ENCODE measurements at places on chromosomes 13 and 19. TPM values are rescaled to one million over a fixed set of nuclear protein-coding genes. Genes with fewer than 3 reads are reported as not detected.

The TMPRSS9 gene
- under 0.01 TPM for total RNA-seq

The CD70 gene
- not detected for total RNA-seq

The PDE4C gene
- total RNA-seq: 0.57 TPM

The COX6B2 gene
- not detected for total RNA-seq

The SERPINE3 gene
- total RNA-seq: 0.07 TPM

The NCAN gene
- not detected for total RNA-seq

The KLHL1 gene
- not detected for total RNA-seq

The SUPT5H gene
- 117 TPM for total RNA-seq

The APLP1 gene
- total RNA-seq: 2.2 TPM

The CATSPERD gene
- not detected for total RNA-seq

Data from thoracic aorta endothelial cell (primary cell).